CD4-positive, alpha-beta memory T cell (primary cell): ENCODE measurements at places on chromosomes 11 and 22. TPM values are rescaled to one million over a fixed set of nuclear protein-coding genes. Genes with fewer than 3 reads are reported as not detected.

Gene TEX54
- not detected for total RNA-seq

Gene OR51E2
- total RNA-seq, result not detected

Gene PIH1D2
- total RNA-seq, result not detected

Gene MMP11
- 0.79 TPM for total RNA-seq

Gene CYB5R3
- 43.2 TPM for total RNA-seq

Gene FOSL1
- 0.79 TPM for total RNA-seq

Gene KCNJ4
- not detected for total RNA-seq

GRCh38 chr11:34111722-34112270 is 6.4 kb downstream of the NAT10 start:
- no peak for DNase-seq

- no peak for DNase-seq
Observed at GRCh38 chr22:42366806-42367581, 65.2 kb downstream of the NFAM1 start.

DNA sequence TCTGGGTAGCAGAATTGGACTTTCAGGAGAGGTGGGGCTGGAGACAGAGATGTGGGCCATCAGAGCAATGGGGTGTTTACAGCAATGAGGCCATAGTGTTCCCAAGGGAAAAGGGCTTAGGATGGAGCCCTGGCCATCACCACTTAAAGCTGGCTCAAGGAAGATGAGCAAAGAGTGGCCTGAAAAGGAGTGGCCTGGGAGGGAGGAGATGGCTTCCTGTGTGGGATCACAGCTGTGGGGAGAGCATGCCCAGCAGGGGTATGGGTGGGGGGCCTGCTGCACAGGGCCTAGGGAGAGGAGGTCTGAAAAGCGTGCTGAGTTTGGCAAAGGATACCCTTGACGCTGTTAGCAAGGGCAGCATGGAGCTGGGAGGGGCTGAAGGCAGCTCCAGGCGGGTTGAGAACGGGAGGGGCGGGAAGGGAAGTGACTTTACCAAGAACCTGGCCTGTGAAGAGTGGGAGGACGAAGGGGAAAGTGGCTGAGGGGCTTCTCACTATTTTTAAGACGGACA is 13.9 kb downstream of the LRRC32 start:
- no peak for DNase-seq

DNA sequence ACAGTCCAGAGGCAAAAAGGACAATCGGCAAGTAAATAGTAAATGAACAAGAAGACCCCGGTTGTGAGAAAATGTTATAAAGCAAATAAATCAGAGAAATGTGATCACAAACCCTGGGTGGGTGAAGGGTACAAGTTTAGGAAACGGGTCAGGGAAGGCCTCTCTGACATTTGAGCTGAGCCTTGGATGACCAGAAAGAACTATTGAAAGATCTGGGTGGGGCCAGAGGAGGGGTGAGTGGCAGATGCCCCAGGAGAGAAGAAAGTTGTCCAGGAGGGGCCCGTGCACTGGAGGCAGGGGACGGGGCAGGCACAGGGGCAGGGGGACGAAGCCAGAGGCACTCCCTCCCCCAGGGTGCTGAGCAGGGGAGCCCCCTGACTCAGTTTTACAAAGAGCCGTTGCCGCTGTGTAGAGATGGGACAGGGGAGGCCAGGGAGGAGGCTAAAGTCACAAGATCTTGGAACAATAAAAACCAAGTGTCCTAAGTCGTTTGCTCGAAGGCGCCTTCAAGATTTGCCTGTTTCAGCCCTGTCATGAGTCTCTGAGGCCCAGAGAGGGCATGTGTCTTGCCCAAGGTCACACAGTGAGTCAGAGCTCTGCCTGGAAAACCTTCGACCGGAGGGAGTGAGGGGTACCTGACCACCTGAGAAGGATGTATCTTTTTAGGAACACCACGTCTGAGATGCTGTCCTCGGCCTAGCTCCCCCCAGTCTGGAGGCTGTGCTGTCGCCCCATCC is 10.8 kb upstream of the PDGFB start:
- no peak for DNase-seq

- DNase-seq, result no peak
Observed at GRCh38 chr11:113730887-113731726, 25.0 kb upstream of the TMPRSS5 start.

DNA sequence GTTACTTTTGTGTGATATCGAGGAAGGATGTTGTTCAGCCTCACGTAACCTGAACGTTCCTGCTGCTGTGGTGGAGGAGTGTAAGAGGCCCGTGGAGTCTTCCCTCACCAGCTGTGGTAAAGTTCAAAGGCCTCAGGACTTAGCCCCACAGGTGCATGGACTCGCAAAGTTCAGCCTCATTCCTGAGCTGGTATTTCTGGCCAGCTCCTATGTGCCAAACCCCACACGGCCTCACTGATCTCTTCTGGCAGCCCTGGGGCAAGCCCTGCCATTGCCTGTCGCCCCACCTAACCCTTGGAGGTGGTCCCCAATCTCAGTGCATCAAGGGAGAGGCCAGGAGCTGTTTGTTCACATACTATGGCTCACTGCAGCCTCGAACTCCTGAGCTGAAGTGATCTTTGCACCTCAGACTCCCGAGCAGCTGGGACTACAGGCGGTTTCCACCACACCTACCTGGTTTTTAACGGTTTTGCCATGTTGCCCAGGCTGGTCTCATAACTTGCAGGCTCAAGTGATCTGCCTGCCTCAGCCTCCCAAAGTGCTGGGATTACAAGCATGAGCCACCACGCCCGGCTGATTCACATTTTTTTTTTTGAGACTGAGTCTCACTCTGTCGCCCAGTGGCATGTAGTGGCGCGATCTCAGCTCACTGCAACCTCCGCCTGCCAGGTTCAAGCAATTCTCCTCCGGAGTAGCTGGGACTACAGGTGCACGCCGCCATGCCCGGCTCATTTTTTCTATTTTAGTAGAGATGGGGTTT is 2.2 kb downstream of the PHRF1 start:
- no peak for DNase-seq

- no peak for DNase-seq
Observed at GRCh38 chr22:49588739-49589138, 238.9 kb downstream of the BRD1 start.

DNA sequence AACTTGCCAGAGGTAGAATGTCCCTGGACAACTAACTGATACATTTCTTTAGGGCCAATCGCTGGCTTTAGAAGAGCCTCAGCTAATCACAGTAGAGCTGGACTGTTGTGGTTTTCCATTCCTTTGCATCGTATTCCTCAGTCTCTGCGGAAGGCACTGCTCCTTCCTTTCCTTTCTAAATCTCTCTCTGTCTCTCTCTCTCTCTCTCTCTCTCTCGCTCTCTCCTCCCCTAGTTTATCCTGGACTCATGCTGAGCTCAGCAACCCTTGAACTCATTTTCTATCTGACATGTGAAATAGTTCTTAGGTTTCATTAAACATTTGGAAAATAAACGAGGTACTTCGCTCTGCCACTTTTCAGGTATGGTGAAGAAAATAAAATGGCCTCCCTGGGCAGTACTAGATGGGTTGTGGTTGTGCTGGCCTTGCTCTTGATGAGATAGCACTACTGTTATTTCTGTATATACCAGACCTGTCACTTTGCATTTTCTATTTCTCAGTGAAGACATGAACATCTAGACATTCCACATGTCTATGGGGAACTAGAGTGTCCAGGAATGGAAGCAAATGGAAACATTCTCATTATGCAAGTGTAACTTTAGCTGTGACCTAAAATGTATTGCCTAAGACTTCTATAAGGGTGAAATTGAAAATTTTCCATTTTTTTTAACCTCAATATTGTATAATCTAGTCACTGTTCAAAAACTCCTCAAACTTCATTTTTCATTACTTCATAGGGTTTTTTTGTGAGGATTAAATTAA is 12.0 kb upstream of the SESN3 start:
- no peak for DNase-seq

- DNase-seq, result peak; percentile 19
Observed at GRCh38 chr11:93614173-93614722, 47.2 kb upstream of the CEP295 start.

- no peak for DNase-seq
Observed at GRCh38 chr22:43526117-43526655, 114.4 kb downstream of the MPPED1 start.

GRCh38 chr11:117891362-117891761 is 14.9 kb upstream of the FXYD6 start:
- no peak for DNase-seq

DNA sequence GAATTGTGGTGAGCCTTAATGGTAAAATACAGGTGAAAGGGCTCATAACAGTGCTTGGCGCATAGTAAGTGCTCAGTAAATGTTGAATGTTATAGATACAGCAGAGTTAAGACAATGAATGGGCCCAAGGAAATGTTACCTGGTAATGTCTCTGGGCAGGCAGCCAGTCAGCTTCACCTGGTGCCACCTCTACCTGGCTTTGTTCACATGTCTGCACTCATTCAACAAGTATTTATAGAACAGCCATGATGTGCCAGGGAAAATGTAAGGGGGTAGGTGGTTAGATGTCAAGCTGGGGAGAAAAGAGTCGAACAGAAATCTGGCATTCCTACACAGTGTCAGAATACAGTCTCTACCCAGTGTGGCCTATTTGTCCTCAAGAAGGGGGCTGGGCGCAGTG is 238.8 kb upstream of the SYN3 start:
- DNase-seq, result no peak

DNA sequence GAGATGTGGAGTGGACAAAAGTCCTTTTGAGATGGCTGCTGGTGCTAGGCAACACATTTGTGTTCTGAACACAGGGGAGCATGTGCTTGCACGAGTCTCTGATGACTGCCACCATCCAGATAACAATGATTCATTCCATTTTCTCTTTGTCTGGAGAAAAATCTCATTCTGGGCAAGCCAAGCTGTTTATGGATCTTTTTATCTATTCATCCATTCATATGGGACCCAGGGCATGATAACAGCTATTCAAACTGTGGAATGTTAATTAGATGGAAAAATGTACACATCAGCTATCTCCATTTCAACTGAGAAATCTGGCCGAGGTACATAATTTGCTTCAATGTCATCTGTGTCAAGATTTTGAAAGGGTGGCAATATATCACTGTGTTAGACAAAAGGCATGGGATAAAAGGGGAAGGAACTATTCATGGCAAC is 117.5 kb upstream of the ZBED5 start:
- no peak for DNase-seq

GRCh38 chr11:43944761-43945311 is 2.4 kb downstream of the C11orf96 start:
- peak; percentile 28 for DNase-seq

- peak; percentile 90 for DNase-seq
Observed at GRCh38 chr22:31107178-31107893, at the start of gene SELENOM. SELENOM (minus strand) TSS chr22:31107568; CDS start chr22:31107505, 63 bp downstream.

GRCh38 chr22:28029956-28030355 is 110.9 kb upstream of the PITPNB start:
- no peak for DNase-seq

DNA sequence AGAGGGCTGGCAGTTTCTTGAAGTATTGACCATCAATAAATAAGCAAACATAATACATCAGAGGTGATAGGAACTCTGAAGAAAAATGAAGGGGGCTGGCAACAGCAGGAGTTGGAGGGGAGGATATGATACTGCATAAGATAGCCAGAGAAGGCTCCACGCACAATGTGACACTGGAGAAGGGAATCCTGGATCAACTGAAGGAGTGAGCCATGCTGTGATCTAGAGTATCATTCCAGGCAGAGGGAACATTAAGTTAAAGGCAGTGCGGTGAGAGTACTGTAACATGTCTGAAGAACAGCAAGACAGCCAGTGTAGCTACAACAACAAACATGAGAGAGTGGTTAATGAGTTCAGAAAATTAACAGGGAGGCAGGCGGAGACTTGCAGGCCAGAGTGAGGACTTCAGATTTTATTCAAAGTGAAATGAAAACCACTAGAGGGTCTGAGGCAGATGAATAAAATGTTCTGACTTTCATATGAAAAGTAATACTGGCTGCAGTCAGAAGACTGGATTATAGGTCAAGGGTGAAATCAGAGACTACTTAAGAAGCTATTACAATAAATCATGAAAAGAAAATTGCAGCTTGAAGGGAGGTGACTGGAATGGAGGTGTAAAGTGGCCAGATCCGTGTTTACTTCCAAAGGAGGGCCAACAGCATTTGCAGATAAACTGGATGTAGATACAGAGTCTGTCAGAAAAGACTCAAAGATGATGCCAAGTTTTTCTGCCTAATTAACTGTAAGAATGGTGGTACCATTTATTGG is 49.4 kb downstream of the RRAS2 start:
- no peak for DNase-seq

DNA sequence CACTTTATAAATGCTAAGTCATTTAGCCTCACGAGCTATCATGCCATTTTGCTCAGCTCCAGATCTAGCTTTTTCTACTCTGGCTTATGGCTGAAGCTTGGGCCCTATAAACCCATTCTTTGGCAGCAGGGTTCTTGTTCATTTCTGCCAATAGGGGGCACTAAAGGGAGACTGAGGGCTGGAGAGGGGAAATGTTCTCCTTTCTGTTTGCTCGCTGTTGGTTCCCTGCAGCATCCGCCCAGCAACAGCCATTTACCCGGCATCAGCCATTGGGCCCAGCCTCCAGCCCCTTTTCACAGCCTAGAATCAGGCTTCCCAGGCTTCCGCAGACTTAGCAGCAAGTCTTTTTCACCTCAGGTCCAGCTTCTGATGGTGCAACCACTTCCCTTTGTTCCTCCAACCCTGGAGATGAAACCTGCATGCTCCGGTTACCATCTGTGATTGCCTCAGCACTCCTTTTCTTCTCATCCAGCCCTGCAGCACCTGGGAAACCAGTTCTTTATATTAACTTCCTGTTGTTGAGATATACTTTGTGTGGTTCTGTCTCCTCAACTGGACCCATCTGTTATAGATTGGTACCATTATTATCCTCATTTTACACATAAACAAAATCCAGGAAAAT is 4.2 kb upstream of the ME3 start:
- no peak for DNase-seq

DNA sequence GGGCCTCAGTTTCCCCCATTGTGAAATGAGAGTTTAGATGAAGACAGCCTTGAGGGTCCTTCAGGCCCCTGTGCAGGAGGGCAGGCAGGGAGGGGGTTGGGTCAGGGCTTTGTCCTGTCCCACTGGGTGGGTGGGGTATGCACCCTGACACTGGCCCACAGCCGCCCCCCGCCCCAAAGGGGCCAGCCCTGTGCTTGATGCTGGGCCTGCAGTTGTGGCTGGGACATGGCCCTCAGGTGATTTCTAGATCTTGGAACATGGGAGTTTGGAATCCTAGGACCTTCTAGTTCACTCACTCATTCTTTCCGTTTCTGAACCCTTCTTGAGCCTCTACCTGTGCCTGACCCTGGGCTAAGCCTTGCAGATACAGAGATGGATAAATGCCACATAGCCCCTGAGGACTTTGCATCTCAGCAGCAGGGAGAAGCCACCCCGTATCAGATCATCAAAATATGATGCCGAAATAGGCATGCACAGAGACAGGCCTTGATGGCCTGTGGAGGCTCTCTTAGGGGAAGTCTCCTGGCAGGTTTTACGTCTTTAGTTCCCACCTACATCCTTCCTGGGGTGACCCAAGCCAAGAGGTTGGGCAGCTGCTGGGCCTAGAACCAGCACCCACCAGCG is 76.0 kb downstream of the FBLN1 start:
- DNase-seq, result no peak

- DNase-seq, result no peak
Observed at GRCh38 chr22:46162285-46162684, 12.0 kb downstream of the PPARA start.
